Fibroblast of the conjunctiva (primary cell): ENCODE measurements at places on chromosomes 16 and 17.

- no peak for DNase-seq
Measured at GRCh38 chr16:30760577-30761426, 1.1 kb downstream of the CFAP119 start.

DNA sequence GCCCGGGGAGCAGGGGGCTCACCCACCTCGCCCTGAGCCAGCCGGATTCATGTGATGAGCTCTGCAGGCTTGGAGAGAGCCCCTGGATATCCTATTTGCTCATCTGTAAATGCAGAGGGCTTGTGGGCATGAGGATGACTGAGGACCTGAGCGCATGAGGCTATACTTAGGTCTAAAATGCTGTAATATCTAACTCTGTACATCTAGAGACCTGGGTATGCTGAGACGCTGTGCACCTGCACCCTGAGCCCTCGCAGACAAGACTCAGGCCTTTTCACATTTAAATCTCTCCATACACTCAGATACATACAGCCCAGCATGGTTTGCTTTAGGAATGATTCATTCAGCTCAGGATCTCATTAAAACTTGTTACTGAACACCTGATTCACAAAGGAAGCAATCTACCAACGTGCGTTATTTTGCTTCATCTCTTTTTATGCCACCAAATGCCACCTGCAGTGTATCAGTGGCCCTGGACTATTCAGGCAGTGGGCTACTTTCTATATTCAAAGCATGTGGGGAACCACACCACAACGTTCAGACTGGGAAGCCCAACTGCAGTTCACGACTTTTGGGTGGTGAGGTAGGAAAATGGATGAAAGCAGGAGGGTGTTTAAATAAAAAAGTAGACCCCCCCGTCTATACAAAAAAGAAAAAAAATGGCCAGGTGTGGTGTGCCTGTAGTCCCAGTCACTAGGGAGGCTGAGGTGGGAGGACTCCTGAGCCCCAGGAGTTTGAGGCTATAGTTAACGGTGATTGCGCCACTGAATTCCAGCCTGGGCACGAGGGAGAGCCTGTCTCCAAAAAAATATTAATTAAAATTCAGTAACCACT, 12.0 kb downstream of the USP7 start:
- DNase-seq, result no peak

DNA sequence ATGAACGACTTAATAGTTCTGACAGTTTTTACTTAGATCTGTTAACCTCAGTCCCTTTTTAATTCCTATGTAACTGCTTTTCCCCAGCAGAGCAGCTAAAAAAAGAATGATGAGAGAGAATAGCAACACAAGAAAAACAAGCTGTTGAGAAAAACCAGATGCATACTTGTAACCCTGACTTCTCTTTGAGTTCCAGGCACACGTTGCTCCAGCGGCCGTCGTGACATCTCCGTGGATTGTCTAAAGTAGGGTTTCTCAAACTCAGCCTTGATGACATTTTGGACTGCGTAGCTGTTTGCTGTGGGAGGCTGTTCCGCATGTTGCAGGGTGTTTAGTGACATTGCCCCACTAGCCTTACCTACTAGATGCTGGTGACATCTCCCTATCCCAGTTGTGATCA, 324.0 kb downstream of the SNX29 start:
- DNase-seq, result no peak

- DNase-seq, result no peak
Measured at GRCh38 chr16:56414366-56414765, 11.0 kb downstream of the AMFR start.

DNA sequence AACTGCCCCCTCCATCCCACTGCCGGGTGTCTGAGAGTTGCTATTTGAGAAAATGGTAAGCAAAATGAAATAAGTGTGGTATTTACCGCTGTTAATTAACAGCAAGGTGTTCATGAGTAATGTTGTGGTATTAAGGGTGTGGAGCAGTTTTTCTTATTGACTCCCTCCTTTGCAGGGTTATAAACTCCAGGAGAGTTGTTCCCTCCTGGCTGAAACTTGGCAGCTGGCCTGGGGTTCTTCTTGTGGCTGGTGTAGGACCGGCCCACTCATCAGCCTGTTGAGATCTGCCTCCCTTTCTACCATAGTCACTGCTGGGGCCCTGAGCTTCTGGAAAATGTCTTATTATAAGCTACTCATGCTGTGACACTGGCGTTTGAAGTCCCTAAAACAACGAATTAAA, 128.6 kb downstream of the SOX9 start:
- DNase-seq, result no peak

- DNase-seq, result no peak
Measured at GRCh38 chr16:77890075-77890474, 101.7 kb downstream of the VAT1L start.

DNA sequence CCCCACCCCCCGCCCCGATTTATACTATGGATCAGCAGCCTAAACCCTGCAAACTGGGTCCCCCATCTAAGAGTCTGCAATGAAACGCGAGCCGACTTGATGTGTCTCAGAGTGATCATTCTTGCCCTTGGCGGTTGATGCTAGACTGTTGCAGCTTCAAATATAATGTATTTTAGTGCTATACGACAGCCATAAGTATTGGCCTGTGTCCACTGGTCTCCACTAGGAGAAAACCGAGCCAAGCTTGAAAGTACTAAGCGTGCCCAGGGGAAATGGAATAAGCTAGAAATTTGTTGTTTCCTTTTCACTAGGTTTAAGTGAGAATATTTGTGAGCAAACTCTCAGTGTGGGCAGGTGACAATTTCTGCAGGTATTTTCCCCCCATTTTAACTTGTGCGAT, 711.2 kb downstream of the MAF start:
- DNase-seq, result no peak

GRCh38 chr17:59299400-59300092, 31.9 kb upstream of the YPEL2 start:
- DNase-seq, result no peak

- DNase-seq, result no peak
Measured at GRCh38 chr17:81713004-81713555, 996 bp downstream of the SLC25A10 start.

DNA sequence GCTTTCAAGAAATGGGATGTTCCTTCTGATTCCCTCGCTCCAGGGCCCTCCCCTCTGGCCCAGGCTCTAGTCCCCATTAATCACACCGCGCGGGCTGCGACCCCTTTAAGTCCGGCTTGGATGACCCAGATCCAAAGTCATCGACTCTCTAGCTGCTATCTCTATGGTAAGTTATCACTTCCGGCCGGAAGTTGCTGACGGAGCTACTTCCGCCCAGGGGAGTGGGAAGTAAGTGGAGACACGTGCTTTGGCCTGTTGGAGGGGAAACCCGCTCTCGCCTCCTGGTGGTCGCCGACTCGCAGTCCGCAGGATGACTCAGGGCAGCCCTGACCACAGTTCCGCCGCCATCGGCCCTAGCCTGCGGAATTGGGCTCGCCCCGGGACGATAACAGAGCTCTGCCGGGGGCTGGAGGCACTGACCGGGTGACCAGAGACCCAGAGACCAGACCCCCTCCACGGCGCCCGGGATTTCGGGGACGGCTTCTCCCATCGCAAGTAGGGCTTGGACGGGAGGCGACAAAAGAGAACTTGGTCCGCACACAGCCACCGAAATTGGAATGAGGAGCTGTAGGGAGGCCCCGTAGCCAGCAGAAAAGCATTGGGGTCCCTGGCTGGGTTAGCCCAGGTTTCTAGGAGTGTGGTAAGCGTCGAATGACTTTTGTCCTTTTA, 52.2 kb upstream of the SEC14L1 start:
- DNase-seq, result peak; percentile 96

DNA sequence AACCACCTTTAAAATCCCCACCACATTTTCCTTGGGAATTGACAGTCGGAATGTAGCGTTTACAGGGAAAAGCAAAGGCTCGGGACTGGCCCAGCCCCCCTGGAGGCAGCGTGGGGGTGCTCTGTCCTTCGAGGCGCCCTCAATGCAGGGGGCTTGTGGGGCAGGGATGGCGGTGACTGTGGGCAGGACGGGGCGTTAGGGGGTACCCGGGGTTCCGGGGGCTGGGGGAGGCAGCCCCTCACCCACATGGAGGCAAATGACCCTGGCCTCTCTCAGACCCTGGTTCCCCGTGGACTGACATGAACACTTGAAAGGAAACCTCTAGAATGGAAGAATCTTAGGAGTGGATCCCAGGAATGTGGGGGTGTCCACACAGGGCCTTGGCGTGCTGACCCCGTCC, 78.4 kb upstream of the GNG13 start:
- no peak for DNase-seq

DNA sequence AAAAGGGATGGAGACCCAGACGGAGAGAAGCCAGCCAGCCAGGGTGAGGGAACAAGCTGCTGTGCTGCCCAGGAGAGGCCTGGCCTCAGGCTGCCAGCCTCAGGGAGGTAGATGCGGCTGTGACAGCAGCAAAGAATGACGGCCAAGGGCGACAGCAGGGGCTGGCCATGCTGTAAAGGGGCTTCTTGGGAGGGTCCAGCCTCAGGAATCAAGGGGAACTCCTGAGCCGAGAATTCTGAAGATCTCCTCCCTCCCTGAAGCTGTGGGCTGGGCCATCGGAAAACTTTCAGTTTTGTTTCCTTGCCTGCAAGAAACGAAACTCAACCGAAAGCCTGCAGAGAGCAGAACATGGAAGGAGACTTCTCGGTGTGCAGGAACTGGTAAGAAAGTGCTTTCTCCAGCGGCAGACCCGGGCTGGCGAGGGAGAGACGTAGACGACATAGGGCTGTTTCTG, at the start of gene XAF1:
TSS of gene XAF1 (plus strand) at position 316 of the 454 bp plus-strand sequence. CDS start at position 349, 33 bp downstream.
- DNase-seq, result peak; percentile 28

- DNase-seq, result no peak
Measured at GRCh38 chr17:79290726-79291125, 216.1 kb downstream of the ENGASE start.

DNA sequence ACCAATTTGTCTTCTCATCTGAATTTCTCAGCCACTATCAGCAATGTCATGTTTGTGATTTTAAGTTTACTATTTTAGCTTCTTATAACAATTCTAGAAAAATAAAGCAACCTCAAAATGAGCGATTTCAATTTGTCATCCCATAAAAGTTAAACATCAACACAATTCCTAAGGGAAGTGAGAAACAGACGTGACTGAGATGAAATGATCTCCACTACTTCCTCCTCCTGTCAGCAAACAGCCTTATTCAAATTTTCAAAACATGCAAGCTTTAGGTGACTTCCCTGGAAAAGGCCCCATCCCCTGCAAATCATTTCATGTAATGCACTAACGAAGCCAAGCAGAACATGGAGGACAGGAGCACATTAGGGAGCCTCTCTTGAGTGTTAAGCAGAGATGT, 64.9 kb downstream of the ZNF652 start:
- no peak for DNase-seq

DNA sequence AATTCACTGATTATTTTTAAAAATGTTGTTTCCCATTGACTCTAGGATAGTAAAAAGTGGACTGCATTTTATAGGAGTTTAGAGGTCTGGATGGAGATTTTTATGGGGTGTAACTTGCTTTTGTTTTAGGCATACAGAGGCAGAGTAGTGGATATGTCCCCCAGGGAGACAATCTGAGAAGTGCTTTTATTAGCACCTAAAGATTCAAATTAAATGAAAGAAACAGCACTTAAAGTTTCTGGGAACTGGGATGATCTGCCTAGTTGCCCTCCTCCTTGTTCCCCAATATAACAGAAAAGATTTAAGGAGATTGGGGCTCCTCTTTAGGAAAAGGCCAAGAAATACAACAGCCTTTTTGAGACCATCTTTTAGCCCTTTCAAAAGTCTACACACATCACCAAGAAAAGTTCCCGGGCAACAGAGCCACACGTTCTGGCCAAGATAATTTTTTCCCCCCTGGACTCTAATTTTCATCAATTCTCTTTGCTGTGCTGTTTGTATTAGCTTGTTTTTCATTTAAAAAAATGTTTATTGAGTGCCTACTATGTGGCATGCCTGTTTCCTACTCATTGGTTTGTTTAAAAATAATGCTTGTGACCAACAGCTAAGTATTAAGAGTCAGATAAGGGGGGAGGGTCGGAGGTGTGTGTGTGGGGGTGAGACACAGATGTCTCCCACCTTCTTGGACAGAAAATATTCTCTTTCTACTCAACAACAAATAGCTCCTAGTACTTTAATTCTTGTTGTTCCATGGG, 2.5 kb upstream of the IGF2BP1 start:
- DNase-seq, result no peak

- no peak for DNase-seq
Measured at GRCh38 chr17:19724501-19725420, 8.4 kb upstream of the SLC47A2 start.

DNA sequence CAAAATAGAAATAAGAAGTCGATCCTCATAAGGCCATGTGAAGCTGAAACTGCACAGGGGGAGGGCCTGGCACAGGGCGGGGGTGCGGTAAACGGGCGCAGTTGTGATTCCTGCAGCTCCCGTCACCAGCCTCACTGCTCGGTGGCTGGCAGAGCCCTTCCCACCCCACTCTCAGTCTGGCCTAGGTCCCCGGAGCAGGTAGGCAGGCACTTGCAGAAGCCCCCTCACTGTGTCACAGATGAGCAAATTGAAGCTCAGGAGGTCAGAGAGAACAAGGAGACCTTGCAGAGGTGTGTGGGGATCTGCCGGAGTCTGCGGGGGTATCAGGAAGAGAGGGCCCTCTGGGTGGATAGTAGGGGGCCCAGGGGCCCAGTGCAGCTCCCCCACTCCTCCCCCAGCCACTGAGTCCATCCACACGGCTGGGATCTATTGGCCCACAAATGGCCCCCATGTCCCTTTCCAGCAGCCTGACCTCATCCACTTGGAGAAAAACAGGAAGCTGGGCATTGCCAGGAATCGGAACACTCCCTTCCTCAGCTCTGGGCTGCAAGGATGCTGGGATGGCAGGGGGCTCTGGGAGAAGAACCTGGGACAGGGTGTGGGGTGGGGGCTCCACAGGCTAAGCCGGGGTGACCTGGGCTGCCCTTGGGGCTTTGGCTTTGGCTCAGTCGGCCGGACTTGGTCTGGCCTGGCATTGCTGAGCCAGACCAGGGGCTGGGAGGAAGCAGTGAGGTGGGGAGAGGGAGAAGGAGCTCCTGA, 21.4 kb upstream of the MAP3K14 start:
- DNase-seq, result no peak

DNA sequence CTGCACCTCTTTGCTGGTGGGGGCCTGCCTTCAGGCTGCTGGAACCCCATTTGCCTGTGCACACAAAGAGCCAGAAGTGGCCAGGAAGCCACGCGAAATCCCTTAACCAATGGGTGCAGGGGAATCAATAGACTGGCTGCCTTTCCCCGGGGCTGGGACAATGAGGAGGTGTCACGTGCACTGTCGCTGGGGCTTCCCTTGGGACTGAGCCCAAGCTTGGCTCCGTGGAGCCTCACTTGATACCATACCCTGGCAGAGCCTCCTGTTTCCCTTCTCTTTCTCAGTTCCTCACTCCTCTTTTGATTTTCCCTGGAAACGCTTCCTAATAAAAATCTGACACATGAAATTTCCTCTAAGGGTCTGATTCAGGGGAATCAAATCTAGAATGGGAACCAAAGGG, 38.8 kb upstream of the C16orf82 start:
- no peak for DNase-seq
